ENCODE measurements at places on chromosomes 7 and 10.

- no peak for DNase-seq
Observed at GRCh38 chr7:47455872-47456185, 126.1 kb downstream of the TNS3 start.

DNA sequence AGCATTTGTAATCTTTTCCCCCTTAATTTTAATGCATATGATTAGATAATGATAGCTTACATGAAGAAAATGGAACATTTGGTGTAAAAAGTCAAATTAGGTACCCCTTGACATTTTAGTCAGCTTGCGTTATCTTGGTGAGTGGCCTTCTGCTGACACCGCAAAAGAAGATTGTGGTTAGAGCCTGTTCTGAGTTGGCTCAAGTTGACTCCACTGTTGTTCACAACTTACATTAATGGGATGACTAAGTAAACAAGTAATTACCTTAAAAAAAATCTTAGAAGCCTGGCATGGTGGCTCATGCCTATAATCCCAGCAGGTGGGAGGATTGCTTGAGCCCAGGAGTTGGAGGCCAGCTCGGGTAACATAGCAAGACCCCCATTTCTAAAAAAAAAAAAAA lies 24.2 kb downstream of the TRRAP start:
- no peak for DNase-seq

DNA sequence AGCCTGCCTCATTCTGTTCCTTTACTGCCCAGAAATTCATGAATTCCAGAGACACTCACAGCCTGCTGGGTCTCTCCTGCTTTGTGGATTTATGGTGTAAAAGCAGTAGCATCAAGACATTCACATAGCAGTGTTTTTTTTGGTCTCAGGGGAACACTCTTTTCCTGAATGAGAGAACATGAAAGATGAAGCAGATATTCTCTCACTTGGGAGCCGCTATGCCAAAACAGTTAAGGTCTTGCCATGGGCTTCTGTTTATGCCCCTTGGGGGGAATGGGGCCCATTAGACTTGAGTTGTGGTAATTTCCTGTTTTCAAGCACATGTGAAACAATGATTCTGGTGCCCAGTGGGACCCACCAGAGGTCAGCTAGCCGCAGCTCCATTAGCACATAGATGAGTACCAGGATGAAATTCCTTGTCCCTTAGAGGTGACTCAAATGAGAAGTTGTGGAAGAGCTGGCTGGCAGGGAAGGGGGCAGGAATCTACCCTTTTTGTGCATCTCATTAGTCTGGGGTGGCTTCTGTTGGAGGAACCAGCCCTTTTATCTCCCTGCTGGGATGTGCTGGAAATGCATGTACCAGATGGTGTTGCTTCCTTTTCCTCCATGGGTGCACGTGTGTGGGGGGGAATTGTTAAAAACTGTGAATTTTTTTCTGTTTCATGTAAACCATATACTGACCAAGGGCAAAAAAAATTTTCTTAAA lies 13.3 kb downstream of the BMPER start:
- DNase-seq: no peak

GRCh38 chr7:98526059-98526458 lies 91.0 kb upstream of the NPTX2 start:
- no peak for DNase-seq

DNA sequence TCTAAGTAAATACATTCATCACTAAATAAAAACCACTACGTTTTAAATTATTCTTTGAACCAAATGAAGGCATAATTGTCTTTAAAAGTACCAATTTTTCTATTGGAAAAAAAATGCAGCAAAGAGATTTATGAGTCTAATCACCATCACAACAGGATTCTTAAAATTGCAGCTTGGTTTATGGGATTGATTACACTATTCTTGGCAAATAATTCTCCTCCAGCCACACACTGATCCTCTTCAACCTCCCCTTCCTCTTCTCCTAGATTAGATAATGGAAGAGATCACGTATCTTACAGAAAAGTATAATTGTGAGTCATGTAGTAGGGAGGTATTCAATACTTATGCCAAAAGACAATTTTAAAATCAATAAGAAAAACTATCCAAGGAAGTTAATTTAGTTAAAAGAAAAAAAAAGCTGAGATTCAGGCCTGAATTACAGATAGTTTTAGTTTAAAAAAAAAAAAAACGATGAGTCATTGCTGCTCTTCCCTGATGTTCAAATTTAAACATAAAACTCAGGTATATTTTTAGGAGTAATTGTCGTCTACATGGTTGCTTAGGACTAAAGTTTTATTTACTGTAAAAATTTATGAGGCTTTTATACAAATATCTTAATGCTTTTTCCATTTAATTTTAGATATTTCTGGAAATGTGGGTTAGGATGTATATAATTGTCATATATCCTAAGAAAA lies 133.7 kb upstream of the CDK1 start:
- no peak for DNase-seq

DNA sequence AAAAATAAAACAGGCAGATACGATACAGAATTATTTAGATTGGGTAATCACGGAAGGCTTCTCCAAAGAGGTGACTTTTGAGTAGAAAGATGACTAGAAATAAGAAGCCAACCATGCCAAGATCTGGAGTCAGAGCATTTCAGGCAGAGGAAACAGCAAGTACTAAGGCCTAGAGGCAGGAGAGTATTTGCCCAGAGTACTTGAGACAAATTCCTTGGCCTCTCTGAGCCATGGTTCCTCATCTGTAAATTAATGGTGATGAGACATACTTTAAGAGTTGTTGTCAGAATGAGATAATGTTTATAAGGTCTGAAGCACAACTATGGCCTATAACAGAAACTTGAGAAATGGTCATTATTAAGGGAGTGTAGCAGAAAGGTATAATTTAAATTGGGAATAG lies 15.8 kb upstream of the GPR37 start:
- no peak for DNase-seq
